Esophagus muscularis mucosa (tissue), 4 donors: ENCODE measurements at places on chromosomes 12 and 14. TPM values are rescaled to one million over a fixed set of nuclear protein-coding genes. Genes with fewer than 3 reads are reported as not detected.

Gene KRT83
- total RNA-seq: not detected

Gene ZDHHC22
- 0.13 TPM for total RNA-seq

Gene LRRC9
- not detected for total RNA-seq

- H3K4me3 ChIP-seq: no peak overlapping the region
- H3K27me3 ChIP-seq: no peaks in the 10 kb centered on the region
- peaks cover 72% of the 10 kb centered on the region for H3K4me1 ChIP-seq
- DNase-seq: no peak
- peak overlapping the region; percentile 52 for H3K27ac ChIP-seq
Observed at GRCh38 chr14:100104523-100105300, 39.5 kb downstream of the EVL start.

DNA sequence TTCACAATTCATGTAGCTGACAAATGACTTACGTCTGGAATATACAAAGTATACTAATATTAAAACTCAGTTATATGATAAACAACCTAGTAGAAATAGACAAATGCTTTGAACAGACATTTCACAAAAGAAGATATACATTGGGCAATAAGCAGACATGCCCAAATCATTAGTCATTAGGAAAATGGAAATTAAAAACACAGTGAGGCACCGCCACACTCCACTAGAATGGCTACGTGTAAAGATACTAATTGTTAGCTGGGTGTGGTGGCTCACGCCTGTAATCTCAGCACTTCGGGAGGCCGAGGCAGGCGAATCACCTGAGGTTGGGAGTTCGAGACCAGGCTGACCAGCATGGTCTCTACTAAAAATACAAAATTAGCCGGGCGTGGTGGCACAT lies 248.9 kb upstream of the TMEM132C start:
- no peak for DNase-seq
- H3K36me3 ChIP-seq: no peaks in the 10 kb centered on the region
- H3K27me3 ChIP-seq: no peaks in the 10 kb centered on the region

DNA sequence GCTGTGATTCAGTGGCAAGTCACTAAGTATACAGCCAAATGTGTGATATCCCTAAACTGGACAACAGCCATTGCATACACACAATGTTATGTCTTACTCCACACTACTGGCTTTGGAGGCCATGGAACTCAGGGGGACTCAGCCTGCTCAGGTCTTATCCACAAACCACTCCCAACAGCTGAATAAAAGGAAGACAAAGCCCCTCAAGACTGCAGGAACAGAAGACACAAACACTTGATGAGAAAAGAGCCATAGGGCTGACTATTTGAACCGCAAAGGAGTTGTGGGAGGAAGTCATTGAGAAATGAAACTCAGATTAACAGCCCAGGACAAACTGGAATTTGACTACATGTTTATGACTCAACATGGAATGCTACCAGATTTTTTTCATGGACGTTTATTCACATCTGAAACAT lies 40.9 kb downstream of the PTGER2 start:
- no peaks in the 10 kb centered on the region for H3K27me3 ChIP-seq
- no peaks in the 10 kb centered on the region for H3K4me1 ChIP-seq
- DNase-seq: no peak
